ENCODE measurements at places on chromosomes 5 and 9.
A peak's percentile ranks its signal among the peaks of the same experiment; 100 is the strongest.

DNA sequence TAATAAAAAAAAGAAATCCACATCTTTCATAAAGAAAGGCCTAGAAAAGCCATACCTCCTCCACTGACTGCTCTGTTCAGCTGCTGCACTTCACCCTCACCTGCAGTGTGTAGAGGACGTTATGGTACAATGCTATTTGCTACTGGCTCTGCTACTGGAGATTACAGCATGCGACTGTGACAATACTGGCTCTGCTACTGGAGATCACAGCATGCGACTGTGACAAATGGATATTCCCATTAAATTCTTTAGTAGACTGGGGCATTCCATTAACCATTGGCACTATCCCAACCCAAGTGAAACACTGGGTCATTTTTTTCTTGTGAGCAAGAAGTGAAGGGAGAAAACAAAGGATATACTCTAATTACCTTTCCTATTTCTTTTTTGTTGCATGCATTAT is 1063.5 kb upstream of the DMAC1 start:
- DNase-seq, result no peak

- DNase-seq, result no peak
These were observed 19.8 kb downstream of the LECT2 start for GRCh38 chr5:135934939-135935338.

DNA sequence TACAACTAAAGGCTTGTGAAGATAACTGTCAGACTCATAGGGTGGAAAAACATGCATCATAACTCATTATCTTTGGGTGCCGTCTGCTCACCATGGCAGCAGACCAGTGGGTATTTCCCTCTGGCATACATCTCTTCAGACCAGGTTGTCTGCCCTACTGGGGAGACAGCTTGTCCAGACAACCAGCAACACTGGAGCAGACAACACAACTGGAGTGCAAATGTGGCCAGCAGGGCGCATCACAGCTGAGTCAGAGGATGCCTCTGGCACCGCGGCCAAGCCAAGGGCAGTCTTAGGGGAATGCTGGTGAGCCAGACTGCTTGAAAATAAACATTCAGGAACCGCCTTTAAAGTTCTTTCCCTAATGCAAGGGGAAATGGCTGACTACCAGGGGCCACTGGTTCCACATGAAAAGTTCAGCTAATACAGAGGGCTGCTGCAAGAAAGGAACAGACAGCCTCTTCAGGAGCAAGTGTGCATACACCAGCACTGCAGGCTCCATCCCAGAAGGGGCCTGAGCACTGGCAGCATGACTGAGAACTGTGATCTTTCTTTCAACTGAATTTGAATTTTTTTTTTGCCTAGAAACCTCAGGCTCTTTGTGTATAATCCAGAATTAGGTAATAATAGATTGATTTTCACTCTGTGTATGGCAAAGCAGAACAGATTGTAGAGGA is 77.3 kb downstream of the MAMDC2 start:
- no peak for DNase-seq

DNA sequence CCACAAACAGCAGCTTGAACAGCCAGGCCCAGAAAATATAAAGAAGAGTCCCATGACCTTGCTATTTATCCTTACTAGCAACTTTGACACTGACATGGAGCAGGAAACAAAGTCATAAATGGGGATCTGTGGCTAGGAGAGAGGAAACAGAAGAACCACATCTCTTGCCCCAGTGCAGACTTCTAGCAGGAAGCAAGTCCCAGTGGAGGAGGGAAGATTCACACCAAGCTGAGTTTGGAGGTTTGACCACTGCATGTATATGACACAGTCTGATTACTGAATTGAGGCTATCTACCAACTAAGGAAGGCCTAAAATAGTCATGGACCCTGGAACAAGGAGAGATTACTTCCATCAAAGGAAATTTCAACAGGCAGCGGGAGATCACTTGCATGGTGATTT is 51.4 kb downstream of the CDH6 start:
- DNase-seq, result no peak

- DNase-seq, result no peak
These were observed 514.0 kb upstream of the KLF4 start for GRCh38 chr9:108003526-108003925.

DNA sequence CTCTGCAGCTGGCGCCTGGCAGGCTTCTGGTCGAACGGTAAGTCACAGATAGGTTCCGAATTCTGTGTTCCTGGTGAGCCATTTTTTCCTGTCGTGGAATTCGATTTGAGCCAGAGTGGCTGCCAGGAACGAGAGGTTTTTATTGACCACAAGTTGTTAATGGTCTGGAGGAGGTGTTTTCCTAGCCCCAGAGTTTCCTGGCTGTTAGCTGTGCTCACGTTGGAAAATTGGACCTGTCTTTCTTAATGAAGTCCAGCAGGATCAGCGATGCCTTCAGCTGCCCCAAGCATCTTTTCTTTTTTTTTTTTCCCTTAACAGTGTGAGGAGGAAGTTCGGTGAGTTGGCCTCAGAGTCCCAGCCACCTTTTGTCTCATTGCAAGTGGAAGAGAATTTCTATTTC is 62.9 kb downstream of the COL5A1 start:
- no peak for DNase-seq

DNA sequence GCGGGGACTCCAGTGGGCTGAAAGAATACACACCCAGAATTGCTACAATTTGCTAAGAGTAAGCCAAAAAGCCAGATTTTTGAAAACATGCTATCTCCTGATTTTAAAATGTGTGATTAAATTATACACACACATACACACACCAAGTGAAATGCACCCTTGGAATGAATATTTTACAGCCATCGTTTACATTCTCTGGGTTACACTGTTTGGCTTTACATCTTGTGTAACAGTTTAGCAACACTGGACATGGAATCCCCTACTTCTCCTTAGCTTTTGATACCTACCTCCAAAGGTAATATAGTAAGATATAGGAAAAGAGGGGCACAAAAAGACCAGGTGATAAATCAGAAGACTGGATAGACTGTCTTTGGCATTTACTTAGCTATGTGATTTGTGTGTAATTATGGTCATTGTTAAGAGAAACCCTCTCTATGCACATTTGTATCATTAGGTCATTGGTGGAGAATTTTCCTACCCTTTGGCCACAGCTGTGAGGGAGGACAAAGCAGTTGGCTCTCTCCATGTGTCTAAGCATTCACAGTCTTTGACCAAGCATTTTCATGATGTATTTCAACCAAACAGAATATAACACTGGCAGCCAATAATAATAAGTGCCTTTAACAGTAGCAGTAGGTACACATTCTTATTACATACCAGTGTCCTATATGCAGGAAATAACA is 7.6 kb downstream of the SVEP1 start:
- DNase-seq, result no peak

- no peak for DNase-seq
These were observed 779 bp upstream of the VCAN start for GRCh38 chr5:83470526-83471404.

DNA sequence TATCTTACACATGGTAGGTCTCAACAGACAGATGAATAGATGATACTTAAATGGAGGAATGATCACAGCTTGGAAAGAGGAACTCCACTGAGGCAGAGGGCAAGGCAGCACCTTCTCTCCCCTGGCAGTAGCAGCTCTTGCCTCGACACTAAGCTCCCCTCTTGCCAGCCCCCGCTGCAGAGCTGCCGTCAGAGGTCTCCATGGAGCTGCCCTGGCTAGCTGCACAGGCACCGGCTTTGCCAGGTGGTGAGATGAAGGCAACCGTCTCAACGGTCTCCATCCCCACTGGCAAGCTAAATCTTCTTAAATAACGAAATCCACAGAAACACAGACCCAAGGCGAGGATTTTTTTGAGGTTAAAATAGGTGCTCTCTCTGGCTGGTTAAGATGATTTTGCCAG is 81.2 kb downstream of the CRB2 start:
- DNase-seq, result no peak

DNA sequence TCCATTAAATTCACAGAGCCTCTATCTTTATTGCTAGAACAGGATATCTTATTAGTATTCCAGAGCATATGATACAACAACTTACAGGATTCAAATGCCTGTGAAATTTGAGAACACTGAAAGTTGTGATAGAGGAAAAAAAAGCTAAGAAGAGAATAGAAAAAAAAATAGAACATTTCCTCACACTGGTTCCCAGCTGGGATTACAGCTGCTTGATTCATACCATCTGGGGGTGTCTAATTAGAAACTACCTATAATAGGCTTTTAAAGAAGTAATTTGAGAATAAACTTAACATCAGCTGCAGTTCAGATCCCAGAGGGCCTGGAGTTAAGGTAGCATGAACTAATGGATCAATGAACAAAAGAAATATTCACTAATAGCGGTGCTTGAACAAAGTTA is 922.0 kb downstream of the CDH12 start:
- no peak for DNase-seq

DNA sequence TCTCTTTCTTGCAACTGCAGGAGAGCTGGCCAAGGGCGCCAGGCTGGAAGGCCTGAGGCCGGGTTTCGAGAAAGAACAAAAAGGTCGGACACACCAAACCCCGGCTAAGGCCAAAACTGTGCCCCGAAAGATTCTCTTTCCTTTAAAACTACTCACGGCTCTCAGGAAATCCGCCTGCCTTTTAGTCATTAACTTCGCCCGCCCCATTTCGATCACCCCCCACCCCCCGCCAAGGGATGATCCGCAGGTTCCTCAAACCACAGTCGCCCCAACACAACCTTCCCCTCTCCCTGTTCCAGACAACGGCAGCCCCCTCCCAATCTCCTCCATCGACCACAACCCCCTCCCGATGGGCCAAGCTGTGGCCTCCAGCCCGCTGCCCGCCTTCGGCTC is 536 bp downstream of the FEM1C start:
- peak; percentile 75 for DNase-seq

DNA sequence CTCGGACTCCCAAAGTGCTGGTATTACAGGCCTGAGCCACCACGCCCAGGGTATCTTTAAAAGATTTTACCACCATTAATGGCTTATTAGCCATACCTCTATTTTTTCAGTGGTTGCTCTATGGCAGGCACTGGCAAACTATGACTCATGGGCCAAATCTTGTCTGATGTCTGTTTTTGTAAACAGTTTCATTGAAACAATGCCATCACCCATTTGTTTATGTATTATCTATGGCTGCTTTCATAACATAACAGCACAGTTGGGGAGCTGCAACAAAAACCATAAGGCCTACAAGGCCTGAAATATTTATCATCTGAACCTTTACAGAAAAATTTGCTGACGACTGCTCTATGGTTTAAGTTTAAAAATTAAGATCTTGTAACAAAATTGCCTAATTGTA is 66.8 kb downstream of the SLC38A9 start:
- no peak for DNase-seq

DNA sequence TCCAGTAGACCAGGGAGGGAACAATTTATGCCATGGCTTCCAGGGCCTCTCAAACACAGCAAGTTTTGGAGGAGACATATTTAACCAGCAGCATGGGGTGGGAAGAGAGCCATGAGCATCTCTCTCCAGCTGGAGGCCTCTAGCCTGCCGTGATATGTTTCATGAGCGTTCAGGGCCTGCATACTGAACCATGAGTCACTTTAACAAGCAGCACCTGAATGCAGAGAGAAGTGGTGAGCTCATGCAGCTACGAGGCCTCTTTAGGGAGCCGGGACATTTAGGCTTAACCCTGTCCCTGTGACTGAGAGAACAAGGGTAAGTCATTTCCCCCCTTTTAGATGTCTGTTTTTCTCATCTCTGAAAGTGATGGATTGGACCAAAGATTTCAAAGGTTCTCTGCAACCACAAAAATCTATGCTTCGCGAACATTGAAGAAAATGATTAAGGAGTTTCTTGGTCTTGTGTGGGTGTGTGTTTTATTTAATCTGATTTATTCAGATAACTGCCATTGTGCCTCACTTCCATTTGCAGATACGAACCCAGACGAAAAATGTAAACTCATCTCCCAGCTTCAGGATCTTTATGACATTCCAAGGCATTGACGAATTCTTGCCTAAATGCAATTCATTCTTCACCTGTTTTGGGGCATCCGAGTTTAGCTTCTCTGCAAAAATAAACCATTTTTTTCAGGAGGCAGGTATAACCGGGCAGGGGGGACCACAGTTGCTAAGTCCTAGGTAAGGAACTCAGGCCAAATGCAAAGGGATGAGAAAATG is 157.0 kb downstream of the GABBR2 start:
- DNase-seq, result no peak

GRCh38 chr5:160628619-160628968 is 206.9 kb downstream of the PTTG1 start:
- no peak for DNase-seq

DNA sequence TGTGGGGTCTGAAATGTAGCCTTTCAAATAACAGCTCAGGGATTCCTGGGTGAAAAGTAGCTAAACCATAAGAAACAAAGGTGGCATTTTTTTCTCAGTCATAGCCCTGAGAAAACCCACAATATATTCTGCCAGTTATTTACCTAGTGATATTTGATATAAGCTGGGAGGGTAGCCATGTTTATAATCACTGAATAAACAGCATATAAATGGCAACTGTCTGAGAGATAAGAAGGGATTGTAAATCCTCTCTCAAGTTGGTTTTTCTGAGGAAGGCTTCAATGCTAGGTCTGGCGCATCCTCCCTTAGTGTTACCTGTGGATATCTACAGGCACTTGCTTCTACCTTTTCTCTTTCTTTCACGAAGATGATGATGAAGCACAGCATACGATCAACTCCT is 1080.5 kb upstream of the DMAC1 start:
- DNase-seq, result no peak

DNA sequence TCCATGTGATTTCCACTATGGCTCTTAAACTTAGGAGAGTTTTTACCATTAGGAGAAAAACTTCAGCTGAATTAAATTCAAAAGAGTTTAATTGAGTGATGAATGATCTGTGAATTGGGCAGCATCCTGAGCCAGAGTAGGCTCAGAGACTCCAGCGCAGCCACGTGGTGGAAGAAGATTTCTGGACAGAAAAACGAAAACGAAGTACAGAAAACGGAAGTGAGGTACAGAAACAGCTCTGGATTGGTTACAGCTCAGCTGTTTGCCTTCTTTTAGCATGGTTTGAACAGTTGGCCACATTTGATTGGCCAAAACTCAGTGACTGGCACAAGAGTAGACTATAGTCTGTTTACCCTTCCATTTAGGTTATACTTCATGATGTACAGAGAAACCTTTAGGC is 69.2 kb upstream of the PLPP1 start:
- no peak for DNase-seq

GRCh38 chr9:124784509-124784908 is 7.6 kb downstream of the OLFML2A start:
- DNase-seq, result no peak

DNA sequence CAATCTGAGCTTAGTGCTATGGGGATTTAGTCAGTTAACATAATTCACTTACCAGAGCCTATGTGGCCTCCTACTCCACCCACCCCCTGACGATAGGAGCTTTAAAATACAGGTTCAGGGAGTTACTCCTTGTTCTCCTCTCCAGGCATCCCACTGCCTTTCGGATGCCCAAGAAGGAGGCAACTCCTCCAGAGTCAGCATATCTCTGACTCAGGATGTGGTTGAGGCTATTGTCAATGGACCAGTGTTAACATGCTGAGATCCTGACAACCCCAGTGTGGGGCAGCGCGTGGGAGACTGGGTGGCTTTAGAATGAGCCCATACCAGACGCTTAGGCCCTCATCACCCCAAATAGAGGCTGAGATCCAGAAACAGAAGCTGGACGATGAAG is 27.4 kb downstream of the BICD2 start:
- no peak for DNase-seq

- peak; percentile 72 for DNase-seq
These were observed 718 bp upstream of the DENND4C start for GRCh38 chr9:19229595-19230354.

All from stimulated activated naive CD4-positive, alpha-beta T cell (primary cell).